ENCODE measurements at places on chromosomes 5 and 9. TPM values are rescaled to one million over a fixed set of nuclear protein-coding genes. Genes with fewer than 3 reads are reported as not detected.

- no peak for DNase-seq
Measured at GRCh38 chr9:21902136-21902535, 92.1 kb downstream of the CDKN2A start.

DNA sequence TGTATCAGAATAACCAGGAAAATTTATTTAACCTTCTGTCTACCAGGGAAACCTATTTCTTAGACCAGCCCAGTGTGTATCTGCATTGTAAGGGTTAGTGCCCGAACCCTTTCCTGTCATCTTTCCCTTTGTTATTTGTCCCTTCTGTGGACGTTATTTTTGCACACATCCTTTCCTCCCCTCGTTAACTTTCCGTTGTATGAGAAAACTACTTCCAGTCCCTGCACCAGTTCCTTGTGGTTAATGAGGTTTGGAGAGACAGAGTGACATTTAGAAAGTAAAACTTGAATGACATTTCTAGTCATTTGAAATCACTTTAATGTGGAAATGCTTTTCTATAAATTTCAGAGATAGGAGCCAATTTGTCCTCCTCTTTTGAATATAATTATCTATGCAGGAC lies 4.3 kb upstream of the IFNB1 start:
- no peak for DNase-seq

DNA sequence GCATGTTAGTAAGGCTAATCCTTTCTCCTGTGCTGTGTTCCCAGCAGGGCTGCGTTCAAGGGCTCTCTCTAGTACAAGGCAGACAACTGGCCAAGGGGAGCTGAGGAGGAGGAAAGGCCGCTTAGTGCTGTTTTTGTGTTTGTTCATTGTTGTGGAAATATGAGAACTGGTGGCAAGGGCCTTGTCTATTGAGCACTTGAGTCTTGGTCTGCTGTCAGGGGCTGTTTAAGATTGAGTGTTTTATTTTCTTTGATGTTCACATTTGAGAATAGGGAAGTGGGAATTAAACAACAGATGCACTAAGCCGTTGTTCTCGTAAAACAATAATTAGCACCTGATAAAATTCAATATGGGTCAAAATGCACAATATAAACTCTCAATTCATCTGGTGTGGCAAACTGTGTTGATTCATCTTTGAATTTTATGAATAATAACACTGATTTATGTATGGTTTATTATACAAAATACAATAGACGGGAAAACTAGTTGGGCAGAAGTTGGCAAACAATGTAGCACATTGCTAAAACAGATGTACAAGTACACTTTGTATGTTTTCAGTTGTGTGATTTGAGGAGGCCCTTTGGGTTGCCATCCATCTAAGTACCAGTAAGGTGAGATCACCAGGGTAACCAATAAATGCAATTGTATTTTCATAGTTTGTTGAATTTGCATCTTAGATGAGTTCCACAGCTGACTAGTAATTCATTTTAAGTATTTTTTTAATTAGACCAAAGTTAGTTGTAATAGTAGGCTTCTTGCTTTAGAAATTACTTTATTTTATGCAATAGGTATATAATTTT lies 97.6 kb upstream of the GRHPR start:
- DNase-seq = no peak

Gene SGCD
- total RNA-seq = 0.12 TPM

GRCh38 chr9:121272401-121272948 lies 4.5 kb downstream of the GSN start:
- DNase-seq = no peak

- no peak for DNase-seq
Measured at GRCh38 chr5:7474821-7475403, 79.0 kb downstream of the ADCY2 start.

- no peak for DNase-seq
Measured at GRCh38 chr5:90338712-90339372, 70.7 kb downstream of the CETN3 start.

DNA sequence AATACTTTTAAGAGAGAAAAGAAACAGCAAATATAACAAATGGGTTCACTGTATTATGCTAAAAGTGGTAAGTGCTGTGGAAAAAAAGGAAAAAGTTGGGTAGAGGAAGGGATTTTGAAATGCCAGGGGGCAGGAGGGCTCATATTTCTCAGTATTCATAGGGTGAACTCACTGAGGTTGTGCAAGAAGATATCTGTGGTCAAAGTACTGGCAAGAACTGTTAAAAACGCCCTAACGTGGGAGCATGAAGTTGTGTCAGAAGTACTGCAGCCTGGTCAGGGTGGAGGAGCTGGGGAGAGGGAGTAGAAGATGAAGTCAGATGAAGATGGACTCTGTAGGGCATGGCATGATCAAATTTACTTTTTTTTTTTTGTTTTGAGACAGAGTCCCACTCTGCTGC lies 31.2 kb upstream of the SLC28A3 start:
- peak; percentile 94 for DNase-seq

GRCh38 chr5:179908528-179908927 lies 831 bp upstream of the TBC1D9B start:
- DNase-seq = no peak

- peak; percentile 38 for DNase-seq
Measured at GRCh38 chr5:149860801-149861322, 83.7 kb downstream of the PDE6A start.

DNA sequence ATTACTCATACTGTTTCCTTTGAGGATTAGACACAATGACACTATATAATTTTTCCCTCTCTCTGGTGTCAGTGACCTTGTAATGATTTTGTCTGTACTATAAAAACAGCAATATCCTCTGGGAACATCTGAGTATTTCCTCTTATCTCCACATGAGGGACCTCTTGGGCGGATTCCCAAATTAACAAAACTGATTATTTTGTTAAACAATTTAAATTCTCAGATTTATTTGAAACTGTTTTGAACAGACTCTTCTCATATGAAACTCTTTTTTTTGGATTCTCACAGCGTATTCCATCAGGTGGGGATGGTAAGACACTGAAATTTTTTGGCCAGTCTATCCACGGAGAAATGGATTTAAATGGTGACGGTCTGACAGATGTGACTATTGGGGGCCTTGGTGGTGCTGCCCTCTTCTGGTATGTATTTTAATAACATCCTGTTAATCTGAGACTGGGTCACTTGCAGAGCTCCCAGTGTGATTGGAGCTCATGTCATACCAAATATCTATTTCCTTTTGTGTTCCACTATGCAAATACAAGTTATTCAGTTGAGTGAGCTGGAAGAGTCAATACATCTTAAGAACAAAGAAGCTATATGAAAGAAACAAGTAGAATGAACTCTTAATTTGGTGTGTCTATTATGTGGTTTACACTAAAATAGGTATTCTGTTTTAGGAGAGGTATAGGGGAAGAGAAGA lies 73.8 kb upstream of the ITGA2 start:
- peak; percentile 62 for DNase-seq

DNA sequence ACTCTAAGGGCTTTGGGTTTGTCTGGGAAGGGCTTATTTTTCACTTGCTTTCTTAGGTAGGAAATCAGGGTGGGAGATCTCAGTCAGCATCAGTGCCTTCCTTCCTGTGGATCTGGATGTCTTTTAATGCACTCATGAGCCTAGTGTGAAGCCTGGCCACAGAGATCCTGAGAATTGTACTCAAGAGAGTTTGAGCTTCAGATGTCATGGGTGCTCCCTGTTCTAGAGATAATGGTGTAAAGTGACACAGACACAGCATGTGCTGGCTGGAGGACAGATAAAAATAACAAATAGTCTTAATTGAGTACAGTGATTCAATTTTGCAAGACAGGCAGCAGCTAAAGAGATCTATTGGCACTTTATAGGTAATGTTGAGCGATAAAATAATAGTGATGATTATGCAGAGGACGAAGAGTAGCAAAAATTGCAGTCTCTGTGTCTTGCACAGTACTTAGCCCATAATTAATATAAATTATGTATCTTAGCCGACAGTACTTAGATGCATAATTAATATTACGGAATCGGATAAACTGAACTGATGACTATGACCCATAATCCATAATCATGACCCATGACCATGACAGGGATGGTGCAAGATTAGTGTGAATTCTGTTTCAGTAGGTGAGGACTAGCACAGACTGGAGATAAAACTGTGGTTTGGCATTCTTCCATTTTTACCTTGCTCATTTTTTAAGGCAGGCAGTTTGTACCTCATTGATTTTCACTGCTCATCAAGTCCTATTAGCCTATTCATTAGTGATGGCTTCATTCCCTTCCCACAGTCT lies 408.7 kb upstream of the PIK3R1 start:
- DNase-seq = no peak

Gene GARIN3
- total RNA-seq = not detected

Gene BRD8
- total RNA-seq = 55.2 TPM

GRCh38 chr9:113656771-113657670 lies 193.5 kb downstream of the RGS3 start:
- DNase-seq = no peak

- DNase-seq = no peak
Measured at GRCh38 chr5:151001436-151001835, 19.0 kb upstream of the GPX3 start.

Gene INSYN2B
- total RNA-seq = 3.1 TPM

GRCh38 chr5:139524940-139525585 lies 36.1 kb upstream of the UBE2D2 start:
- DNase-seq = no peak

- no peak for DNase-seq
Measured at GRCh38 chr9:99807956-99808355, 13.7 kb upstream of the NR4A3 start.

DNA sequence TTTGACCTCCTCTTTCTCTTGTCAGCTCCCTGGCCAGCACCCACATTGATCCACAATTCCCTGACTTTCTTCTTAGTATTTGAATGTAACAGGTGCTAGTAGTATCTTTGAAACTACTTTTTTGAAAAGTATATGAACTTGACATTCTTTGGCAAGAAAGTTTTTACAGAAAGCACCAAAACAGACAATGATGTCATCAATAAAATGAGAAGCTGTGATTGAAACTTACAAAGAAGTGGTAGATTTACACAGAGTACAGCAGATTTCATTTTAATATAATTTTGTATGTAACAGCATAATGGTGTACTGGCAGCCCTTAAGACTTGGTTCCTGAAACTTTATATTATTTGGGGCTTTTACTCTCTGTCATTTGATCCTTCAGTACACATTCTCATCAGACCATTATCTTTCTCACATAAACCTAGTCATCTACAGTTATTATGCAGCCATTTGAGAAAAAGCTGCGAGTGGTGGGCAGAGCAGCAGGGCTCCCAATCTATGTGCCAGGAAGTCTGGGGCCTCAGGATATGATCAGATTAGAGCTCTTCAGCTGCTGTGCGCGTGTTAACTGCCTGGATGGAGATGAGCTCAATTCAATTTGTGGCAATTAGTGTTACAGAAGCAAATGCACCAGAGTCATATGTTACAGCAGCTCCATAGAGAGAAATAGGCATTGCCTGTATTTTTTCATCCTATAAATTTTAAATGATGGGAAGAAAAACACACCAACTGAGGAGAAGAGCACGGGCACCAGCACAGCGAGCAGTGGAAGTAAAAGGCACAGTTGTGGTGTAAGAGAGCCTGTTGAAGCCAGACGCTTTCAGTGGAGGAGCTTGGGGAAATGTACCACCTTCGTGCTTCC lies 126.1 kb downstream of the STARD4 start:
- DNase-seq = no peak

Gene CARD9
- total RNA-seq = 0.17 TPM

Gene PRR16
- total RNA-seq = 4.5 TPM

DNA sequence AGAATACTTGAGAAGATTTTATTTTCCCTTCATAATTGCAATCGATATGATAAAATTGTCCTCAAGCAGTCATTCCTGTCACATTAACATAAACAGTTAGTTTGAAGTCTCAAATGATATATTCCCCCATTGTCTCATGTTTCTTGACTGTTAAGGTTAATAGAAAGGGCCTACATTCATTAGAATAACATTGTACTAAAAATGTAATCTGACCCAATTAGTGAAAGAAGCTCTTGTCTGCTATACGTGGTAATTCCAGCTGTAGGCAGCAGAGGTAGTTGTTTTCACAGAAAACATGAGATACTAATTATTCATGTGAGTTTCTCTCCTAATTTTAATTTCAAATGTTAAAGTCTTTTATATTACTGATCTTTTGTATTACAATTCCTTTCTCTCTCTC lies 25.9 kb upstream of the AP3B1 start:
- peak; percentile 30 for DNase-seq

- no peak for DNase-seq
Measured at GRCh38 chr5:172670005-172670402, 28.9 kb downstream of the NEURL1B start.

DNA sequence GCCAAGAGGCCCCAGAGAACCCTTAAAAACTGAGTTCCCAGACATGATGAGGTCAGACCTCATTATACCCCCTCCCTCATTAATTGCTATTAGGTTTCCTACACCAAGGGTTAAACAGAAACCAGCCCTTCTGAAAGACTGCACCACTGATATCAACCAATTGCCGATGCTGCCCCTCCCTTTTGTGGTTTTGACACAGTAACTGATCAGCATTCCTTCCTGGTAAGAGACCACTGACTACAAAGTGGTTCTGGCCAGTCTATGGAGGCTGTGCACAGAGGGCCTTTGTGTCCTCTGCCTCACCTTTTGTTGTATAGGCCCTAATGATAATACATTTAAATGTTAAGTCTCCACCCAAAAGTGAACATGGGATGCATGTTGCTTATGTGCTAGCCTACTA lies 201.5 kb downstream of the FRMD3 start:
- no peak for DNase-seq

GRCh38 chr5:177542816-177543465 lies 11.4 kb downstream of the FAM193B start:
- no peak for DNase-seq

Measured in H4 (cell line).